ENCODE measurements at places on chromosomes 1 and 21.

DNA sequence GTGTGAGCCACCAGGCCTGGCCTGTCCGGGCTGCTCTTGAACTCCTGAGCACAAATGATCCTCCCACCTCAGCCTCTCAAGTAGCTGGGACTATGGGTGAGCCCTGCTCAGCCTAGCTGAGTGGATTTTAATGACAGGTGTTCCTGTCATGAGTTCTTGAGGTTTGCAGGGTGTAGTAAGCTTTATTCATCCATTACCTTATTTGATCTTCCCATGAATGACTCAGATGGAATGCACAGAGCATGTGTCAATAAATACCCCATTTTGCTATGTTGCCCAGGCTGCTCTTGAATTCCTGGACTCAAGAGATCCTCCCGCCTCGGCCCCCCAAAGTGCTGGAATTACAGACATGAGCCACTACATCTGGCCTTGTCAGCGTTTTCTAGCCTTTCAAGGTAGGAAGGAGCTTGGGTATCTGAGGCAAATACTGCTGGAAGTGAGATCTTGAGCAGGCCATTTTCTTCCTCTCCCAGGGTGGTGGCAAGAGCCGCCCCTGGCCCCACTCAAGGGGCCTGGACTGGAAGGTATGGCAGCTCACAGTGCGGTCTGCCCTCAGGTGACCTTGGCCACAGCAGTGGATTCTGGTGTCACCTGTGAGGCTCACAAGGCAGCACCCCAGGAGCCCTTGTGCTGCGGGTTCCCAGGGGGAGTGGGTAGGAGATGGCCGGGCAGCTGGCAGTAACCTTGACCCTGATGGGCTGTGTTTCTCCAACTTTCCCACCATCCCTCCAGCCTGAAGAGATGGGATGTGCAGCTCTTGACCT is 20.0 kb downstream of the PIK3CD start:
- DNase-seq: no peak

DNA sequence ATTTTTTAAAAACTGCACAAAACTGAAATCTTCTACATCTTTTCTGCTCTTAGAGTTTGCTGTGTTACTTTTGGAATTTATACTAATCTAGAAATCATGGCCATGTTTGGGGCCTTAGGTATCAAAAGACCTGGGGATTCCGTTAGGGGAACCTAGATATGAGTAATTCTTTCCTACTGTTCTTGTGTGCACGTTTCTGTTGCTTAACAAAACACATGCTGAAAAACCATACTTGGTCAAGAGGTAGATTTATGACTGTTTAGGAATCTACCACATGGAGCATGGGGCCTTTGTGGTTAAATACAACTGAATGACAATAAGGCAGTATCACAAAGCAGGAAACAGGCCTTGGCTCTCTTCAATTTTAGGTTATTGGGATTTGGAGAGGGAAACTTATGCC is 291.9 kb upstream of the USP25 start:
- peak; percentile 92 for DNase-seq

DNA sequence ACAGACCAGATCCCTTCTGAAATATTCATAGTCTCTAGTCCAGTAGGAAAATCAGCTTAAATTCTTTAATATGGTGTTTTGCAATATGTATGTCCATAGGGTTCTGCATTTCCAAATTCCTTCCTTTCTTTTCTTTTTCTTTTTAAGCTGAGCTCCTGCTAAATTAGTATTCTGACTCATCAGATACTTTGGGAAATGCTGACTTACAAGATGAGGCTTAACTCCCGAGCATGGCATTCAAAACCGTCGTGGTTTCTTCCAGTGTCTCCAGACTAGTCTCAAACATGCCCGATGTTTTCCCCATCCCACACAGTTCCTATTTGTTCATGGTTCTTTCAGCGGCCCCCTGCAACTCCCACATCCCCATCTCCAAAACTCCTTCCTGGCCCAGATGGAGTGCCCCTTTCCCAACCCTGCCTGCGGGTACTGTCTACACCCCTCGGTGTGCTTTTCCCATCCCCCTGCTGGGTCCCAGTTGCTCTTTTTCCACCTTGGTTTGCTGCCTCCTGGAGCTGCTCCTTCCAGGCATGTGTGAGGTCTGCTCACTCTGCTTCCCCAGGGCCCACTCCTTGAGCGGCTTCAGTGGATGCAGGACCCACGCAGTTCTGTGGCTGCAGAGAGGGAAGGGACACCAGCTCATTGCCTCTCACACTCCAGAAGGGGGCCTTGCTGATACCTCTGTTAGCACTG is 19.5 kb upstream of the ETV3 start:
- no peak for DNase-seq

GRCh38 chr1:64077281-64077940 is 126.0 kb upstream of the UBE2U start:
- DNase-seq: no peak

Measured in GDM1 (cell line).